ENCODE measurements at places on chromosomes 4 and X.

- DNase-seq, result peak; percentile 98
Observed at GRCh38 chr4:169225058-169225751, 45.6 kb downstream of the SH3RF1 start.

DNA sequence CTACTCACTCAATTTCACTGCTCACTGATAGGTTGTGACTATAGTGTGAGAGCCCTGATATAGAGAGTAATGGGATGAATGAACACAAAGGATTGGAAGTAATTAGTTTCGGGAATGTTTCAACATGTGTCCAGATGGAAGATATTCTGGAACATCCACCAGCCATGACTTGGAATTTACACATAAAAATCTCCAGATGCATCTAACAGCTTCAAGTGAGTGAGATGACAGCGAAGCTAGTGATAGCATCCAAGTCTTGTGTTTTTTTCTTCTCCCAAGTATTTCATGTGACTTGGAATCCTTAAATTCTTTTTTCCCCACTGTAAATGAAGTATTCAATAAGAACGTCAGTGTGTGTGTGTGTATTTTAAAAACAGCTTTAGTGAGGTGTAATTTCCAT lies 82.1 kb downstream of the CLDN34 start:
- peak; percentile 4 for DNase-seq

DNA sequence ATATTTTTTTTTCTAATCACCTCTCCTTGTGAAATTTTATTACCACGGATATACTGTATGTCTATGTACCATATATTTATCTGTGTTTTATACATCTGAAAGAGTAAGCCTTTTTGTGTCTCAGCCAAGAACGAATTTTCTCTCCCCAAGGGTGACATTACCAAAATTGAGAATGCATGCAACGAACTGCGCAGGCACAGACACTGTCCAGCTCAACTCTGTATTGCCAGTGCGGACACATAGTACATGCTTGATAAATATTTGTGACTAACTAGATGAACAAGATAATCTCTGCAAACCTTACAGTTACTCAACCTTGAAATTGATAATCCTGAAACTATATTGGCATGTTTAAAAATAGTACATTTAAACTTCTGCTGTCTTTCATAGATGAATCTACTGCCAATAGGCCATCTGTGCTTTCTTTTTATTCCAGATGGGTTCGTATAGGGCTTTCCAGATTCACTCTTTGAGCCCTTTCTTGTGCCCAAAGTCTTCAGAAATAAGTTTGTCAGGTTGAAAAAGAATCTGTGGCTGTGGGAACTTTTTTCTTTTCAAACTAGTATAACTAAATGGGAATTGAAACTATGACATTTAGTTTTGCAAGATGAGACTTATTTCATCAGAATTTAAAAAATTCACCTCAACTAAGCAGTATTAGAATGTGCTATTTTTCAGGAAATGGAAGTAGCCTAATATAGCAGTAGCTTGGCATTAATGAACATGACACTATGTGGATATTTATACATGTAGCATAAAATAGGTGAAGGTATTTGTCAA lies 38.9 kb downstream of the DTHD1 start:
- no peak for DNase-seq

DNA sequence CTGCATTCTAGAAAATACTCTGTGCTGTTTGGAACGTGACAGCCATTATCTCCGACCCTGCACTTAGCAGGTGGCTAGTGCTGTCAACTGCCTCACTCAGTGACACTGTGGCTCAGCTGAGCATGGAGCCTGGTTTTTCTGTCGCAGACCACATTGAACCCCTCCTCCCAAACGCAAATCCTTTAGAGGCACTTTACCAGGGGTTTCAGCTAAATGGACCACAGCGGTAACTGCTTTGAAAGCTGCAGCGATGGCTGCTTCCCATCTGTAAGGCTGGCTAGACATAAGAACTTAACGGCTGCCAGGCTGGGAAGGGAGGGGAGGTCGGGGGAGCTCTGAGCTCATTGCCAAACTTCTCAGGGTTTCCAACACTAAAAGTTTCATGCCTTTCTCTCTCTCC lies 8.1 kb downstream of the SLC34A2 start:
- no peak for DNase-seq

DNA sequence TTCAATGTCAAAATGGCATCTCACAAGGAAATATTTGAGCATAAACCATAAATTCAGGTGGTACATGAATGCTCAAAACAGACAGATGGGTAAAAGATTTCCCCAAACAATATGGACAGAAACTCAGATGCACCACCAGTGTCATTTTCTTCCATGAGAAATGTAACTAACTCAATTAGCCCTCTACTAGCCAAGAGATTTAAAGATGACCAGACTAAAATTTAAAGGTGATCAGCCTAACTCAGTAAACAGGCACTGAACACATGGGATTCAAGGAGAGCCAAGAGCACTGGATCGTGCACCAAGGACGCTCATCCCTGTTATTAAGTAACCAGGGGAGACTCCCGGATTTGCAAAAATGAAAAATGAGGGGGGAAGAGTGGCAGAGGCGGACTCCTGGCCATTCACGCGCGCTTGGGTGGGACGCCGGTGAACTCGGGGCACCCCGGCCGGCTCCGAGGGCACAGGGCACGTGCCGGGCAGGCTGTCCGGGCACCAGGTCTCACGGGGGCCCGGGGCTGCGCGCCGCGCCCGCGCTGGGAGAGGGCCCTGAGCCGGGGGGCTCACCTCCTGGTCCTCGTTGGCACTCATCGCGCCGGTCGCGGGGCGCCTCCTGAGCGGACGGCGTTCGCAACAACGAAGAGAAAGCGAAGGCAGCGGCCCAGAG lies 490 bp downstream of the RWDD4 start:
- peak; percentile 10 for DNase-seq

GRCh38 chr4:143390764-143391163 lies 54.1 kb downstream of the GAB1 start:
- DNase-seq, result no peak

DNA sequence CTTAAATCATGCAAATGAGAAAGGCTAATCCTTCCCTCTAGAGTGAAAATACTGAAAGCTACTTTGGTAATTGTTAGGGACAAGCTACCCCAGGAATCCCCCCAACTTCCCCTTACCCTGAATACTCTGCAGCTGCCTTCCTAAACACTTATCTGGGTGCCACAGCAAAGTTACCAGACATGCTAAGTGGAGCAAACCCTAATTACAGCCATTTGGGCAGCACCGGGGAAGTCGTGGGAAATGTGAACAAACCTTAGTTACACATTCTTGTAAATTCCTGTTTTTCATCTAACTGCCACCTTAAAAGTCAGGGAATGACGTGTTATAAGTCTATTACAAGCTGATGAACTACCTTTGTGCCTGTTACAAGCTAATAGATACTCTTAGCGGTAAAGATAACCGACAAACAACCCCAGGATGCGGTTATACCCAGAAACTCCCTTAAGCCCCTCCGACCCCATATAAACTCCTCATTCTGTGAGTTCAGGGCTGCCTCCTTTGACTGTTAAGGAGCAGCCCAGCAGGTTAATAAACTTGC lies 66.0 kb upstream of the PLAC8 start:
- no peak for DNase-seq

GRCh38 chr4:59057804-59058203 lies 1947.6 kb upstream of the IGFBP7 start:
- no peak for DNase-seq

DNA sequence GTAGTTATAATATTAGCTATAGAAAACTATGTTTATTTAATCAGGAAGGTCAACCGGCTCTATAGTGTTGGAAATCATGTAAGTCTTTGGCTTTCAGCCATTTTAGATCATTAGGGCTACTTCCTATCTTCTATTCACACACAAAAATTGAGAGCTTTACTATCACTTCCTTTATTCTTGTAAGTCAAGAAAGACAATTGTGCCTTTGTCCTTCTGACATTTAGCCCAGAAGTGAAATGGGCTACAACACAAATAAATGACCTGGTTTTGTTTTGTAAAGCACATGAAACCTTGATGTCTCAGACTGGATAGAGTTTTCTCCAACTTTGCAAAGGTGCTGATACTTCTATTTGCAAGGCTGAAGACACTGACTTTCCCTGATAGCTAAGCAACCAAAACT lies 122.4 kb upstream of the ACSL4 start:
- DNase-seq, result no peak

DNA sequence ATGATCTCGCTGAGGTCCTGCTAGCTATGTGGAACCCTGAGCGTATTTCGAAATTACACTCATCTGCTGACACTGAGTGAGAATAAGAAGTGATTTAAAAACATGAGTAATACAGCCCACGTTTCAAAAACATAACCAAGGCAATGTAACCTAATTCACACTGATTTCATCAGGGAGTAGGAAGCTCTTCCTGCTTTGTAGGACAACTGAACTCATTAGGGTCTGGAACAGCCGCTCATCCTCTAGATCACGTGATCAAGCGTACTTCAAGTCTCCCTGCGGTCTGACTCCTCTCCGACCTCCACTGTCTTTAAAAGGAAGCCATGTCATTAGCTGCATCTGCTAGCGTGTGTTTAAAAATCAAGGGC lies 138.0 kb downstream of the NSUN7 start:
- peak; percentile 92 for DNase-seq

- no peak for DNase-seq
Observed at GRCh38 chr4:189002475-189002874, 863.2 kb downstream of the TRIML1 start.

GRCh38 chr4:89949782-89950387 lies 55.2 kb downstream of the MMRN1 start:
- no peak for DNase-seq

DNA sequence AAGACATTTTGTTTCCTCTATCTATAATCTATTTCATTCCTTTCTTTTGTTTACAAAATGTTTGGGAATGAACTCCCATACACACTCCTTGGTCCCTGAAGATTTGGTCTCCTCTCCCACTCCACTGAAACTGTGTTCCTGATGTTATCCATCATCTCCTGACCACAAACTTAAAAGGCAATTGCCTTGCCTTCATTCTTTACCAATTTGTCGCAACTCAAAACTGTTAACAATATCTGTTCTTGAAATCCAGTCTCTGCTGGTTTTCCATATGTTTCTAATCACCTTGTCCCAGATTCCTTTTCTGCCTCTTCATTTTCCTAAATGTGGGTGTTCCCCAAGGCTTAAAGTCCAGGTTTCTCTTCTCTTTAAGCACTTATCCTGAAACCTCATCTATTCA lies 262.2 kb upstream of the TTC29 start:
- DNase-seq, result peak; percentile 19

- DNase-seq, result peak; percentile 97
Observed at GRCh38 chr4:53908661-53909078, 155.7 kb downstream of the CHIC2 start.

DNA sequence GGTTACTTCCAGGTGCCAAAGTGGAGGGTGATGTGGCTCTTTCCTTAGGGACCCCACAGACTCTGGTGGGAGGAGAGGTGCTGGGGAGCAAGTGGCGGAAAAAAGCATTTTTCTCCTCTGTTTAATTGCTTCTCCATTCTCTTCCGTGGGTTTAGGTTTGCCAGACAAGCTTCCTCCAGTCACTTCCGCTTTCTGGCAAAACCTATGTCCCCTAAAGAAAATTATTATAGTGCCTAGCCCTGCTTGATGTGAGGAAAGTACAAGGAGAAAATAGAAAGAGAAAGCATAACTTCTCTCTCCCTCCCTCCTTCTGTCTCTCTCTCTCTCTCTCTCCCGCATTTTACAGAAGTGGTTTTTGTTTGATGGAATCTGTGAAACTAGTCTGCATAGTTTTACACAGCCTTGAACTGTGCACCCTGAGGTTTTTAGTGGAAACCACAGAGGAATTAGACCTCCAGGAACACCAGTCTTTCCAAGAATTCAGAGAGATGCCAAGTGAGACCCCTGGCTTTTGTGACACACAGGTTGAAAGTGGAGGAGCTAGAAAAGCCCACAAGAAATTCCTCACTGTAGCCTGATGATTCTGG lies 231.1 kb upstream of the ANXA3 start:
- DNase-seq, result no peak

- no peak for DNase-seq
Observed at GRCh38 chrX:115665122-115665521, 104.1 kb downstream of the PLS3 start.

DNA sequence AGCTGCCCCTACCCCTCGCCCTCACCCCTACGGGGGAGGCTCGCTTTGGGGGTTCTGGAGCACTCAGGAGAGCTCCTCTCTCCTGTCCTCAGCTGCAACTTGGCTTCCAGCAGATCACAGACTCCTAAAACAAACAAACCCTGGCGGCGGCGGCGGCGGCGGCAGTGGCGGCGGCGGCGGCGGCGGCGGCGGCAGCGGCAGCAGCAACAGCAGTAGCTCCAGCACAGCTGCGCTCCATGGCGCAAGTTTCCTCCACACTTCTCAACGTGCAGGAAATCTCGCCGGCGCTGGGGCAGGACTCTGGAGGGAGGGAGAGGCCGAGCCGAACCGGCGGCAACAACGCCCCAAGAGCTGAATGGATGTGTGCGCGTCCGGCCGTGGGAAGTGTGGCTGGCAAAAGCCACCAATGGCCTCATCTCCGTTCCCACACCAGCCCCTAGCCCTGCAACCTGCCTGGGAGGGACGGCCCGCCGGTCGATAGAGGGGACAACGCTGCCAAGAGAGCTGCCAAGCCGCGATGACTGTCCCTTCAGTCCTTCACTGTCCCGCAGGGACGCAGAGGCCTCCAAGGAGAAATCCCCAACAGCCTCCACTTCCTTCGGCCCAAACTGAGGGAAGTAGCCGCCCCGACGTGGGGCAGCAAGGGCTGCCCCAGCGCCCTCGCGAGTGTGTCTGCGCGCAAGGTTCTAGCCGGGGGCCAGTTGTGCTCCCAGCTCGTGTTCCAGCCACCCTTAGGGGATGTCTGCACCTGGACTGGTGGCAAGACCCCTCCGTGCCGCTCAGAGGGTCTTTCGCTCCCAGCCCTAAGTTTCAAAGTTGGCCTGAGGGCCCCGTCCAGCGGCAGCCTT lies 775 bp downstream of the SHROOM4 start:
- peak; percentile 46 for DNase-seq

DNA sequence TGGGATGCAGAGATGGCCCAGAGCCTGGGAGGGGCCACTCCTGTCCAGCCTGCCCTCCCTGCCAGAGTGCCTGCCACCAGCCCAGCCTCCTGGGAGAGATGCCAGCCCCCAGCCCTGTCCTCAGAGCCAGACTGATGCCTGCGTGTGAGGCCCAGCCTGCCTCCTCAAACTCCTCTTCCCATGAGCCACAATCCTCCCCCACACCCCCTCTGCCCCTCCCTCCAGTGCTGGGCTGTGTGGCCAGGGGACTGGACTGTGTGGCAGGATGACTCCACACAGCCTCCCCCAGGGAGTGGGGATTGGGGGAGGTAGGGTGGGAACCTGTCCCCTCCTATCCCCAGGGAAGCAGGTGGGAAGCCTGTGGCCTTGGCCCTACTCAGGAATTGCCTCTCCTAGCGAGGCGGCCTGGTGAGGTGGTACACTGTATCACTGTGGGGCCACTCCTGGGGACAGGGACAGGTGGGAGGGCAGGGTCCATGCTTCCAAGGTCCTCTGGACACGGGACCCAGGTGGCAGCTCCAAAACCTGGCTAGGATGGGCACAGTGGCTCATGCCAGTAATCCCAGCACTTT lies 4.3 kb upstream of the SH3BP2 start:
- peak; percentile 29 for DNase-seq

- no peak for DNase-seq
Observed at GRCh38 chr4:33162122-33162521, 2442.0 kb downstream of the PCDH7 start.

DNA sequence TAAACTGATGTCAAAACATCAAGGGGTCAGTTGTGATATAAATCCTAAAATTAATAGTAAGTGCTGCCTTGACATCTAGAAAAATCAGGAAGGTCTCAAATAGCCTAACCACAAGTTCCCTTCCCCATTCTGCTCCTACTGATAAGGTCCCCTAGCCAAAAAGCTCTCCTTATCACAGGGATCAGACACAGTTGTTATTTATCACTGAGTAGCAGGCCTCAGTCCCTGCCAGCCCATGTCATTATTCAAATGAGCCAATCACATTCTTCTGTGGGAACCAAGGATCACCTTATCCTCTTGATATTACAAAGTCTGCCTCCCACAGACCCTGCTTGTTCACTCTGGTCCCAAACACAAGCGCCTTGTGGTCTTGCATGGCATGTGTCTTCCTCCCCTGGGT lies 23.3 kb upstream of the TMEM255A start:
- DNase-seq, result no peak
